Stimulated activated CD4-positive, alpha-beta T cell treated with anti-CD3 and anti-CD28 coated beads, Interleukin-4, amount 100 ng/mL, for 24 hours (primary cell): ENCODE measurements at places on chromosomes 3 and 15.

DNA sequence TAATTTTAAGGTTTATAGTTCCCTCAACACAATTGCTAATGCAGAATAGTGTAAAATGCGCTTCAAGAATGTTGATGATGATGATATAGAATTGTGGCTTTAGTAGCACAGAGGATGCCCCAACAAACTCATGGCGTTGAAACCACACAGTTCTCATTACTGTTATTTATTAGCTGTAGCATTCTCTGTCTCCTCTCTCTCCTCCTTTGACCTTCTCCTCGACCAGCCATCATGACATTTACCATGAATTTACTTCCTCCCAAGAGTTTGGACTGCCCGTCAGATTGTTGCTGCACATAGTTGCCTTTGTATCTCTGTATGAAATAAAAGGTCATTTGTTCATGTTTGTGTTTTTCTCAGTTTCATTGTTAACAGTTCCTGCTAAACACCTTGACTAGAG is 27.8 kb upstream of the CRTC3 start:
- no peak for DNase-seq

DNA sequence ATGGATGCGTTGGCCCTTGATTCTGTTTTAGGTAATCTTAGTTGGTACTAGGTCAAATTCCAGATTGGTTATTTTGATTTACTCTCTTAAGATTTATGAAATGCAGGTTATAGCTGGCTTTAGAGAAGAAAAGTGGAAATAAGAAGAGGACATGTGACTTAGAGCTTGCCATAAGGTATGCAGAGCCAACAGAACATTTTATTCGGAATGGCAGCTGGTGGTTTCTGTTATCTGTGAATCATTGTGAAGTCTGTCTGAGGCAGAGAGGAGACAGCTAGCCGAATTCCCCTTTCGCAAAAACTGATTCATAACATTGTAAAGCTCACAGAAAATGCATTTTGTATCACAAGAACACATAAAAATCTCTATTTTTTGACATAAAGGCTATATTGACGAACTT is 82.1 kb downstream of the FILIP1L start:
- DNase-seq = no peak

DNA sequence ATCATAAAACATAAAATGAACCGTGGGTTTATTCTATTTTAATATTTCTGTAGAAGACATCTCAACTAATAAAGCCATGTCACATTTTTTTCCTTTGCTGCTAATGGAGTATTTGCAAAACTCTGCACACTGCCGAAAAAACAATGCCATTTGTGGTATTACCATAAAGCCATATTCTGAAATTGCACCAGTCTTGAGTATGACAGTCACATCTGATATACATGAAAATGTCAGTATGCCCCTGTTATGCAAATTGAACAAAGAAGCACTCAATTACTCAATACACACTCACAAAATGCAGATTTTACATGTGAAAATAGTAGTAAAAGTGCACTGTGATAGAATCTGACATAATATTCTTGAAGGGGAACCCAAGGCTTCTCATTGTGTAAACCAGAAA is 55.2 kb upstream of the CPB1 start:
- no peak for DNase-seq

DNA sequence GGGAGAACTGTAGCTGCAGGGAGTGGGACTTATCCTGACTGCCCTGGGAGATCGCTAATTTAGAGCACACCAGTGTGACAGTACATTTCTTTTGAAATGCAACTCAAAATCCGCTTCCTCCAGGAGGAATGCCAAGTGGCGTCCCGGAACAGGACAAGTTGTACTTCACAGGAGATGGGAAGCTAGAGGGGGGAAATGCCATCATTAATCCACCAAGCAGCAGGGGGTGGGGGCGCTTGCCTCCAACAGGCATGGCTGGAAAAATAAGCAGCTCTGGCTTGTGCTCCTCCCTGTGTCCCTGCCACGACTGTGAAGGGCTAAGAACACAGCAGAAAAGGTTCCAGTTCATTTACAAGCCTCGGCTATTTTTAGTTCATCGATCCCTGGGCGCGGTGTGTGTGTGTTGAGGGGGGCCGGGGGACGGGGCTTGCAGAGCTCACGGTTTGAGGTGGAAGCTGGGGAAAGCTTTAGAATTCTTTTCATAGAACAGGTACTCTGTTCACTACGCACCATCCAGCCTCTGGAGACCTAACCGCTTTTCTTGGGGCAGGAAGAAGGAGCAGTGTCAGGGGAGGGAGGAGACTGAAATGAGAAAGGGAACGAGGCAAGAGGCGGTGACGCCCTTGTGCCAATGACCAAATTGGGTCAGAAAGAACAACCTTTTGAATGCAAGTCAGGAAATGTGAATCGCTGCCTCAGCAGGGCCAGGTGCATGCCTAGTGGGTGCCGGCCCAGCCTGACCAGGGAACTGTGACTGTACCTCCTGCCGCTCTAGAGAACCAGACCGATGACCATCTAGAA is 51.8 kb upstream of the DGKG start:
- no peak for DNase-seq

- no peak for DNase-seq
These were observed 18.8 kb downstream of the MYO9A start for GRCh38 chr15:72099155-72099554.
